ENCODE measurements at places on chromosomes 2 and 18. TPM values are rescaled to one million over a fixed set of nuclear protein-coding genes. Genes with fewer than 3 reads are reported as not detected.

The DSEL gene
- total RNA-seq: 108 TPM

The DOCK10 gene
- total RNA-seq: 66.2 TPM

The OSR1 gene
- 117 TPM for total RNA-seq

The ITGB6 gene
- not detected for total RNA-seq

Data from fibroblast of the aortic adventitia (primary cell).